ENCODE measurements at places on chromosomes 7 and 10. TPM values are rescaled to one million over a fixed set of nuclear protein-coding genes. Genes with fewer than 3 reads are reported as not detected.

GRCh38 chr7:28560767-28561166, 148.4 kb downstream of the CREB5 start:
- no peak for DNase-seq

WIPF3 gene
- total RNA-seq, result 2.4 TPM

SMKR1 gene
- total RNA-seq, result 2.2 TPM

CRYGN gene
- total RNA-seq, result not detected

DNA sequence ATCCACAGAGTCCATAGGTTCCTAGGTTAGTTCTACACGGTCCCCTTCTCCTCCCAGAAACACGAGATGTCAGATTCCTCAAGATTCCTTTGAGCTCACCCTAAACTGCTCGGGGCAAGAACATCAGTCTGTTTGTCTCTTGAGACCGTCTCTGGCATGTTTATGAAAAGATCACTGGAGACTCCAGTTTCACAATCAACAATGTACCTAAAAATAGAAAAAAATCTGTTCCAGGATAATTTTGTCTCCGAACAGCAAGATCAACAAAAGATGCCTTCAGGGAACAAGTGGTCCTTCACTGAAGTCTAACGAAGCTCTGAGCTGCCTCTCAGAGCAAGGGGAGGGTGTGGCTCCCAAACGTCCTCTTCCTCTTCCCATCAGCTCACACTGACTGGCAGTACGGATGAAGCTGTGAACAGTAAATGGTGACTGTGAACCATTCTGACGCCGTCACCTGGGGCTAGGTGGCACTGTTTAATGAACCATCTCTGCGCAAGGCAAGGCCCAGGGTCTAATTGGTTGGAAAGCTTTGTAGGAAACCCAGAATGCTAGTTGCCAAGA, 156.2 kb upstream of the LYZL1 start:
- DNase-seq, result no peak

OR2A42 gene
- total RNA-seq, result 0.45 TPM

DNA sequence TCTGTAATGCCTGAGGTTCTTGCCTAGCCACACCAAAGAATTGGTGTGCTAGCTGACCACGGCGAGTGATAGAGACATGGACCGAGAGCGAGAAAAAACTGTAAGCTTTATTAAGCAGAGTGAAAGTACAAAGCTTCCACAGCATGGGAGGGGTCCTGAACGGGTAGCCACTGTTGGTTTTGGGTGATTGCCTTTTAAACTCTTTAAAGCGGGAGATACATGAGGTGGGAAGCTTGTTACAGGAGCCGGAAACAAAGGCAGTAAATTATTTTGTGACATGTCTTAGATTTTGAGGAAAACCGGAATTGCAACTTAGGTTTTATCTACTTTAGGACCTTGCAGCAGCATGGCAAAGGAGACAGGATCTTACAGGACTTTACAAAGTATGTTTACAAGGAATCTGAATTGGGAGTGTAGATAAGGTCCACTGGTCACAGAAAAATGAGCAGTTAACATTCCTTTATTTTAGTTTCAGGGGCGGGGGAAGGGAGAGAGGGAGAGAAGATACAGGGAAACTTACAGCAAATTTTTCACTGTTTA, 252.7 kb upstream of the MBL2 start:
- DNase-seq, result no peak

DNA sequence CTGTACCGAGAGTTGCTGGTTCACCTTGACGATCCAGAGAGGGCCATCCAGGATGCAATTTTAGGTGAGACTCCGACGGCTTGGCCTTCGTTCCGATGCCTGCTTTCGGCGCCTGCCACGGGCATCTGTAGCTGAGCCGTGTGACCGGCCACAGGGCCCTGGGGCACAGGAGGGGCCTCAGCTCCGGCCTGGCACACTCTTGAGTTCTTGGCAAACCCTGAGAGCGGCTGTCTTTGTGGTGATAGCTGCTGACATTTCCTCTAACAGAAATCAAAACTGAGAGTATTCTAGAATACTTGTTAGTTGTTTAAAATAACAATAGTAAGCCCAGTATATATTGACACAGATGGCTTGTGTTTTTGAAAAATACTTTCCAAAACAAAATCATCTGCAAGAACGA, 52.2 kb upstream of the SUN1 start:
- peak; percentile 63 for DNase-seq

DNA sequence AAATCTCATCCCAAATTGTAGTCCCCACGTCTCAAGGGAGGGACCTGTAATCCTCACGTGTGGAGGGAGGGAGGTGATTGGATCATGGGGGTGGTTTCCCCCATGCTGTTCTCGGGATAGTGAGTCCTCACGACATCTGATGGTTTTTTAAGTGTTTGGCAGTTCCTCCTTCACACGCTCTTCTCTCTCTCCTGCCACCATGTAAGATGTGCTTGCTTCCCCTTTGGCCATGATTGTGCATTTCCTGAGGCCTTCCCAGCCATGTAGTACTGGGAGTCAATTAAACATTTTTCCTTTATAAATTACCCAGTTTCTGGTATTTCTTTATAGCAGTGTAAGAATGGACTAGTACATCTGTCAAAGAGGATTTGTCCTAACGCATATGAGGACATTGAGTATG, 59.5 kb downstream of the RGS10 start:
- DNase-seq, result no peak

DNA sequence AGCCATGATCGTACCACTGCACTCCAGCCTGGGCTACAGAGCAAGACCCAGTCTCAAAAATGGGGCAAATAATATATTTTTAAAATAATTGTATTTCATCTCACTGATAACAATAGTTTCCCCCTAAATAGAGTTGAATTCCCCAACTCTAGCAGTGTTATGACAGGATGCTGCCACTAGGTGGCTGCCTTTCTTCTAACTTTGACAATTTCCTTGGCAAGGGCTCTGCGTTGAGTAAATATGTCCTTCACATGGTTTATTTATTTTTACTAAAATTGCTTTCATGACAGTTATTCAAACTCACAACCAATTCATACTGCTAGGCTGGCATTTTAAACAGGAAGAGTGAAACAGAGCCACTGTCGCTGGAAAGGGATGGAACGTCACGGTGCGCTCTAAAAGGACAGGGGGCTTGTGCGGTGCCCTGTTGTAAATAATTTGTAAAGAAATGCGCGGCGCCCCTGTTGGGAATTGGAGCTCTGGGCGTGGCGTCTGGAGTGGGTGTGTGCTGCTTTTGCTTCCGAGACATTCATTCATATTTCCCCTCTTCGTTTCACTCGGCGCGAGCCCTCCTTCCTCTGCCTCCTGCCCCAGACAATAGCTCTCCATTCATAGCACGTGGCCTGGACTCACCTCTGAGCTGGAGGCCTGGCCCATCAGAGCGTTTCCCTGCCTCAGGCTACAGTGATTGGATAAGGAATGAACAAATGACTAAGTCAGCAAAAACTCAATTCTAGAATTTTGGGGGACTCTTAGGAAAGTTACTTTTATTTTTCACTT, 20.5 kb upstream of the PITRM1 start:
- DNase-seq, result peak; percentile 52

GRCh38 chr7:5429253-5429856, 5.7 kb upstream of the TNRC18 start:
- peak; percentile 39 for DNase-seq

DNA sequence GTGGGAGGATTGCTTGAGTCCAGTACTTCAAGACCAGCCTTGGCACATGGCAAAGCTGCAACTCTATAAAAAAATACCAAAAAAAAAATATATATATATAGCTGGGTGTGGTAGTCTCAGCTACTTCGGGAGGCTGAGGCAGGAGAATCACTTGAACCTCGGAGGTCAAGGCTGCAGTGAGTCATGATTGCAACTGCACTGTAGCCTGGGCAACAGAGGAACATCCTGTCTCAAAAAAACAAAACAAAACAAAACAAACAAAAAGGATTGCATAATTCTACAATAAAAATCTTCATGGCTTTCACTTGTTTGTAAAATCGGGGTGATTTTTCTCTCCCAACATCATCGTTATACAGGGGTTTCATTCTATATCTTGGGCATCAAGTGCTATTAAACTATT, 35.1 kb downstream of the GUSB start:
- DNase-seq, result no peak

DNA sequence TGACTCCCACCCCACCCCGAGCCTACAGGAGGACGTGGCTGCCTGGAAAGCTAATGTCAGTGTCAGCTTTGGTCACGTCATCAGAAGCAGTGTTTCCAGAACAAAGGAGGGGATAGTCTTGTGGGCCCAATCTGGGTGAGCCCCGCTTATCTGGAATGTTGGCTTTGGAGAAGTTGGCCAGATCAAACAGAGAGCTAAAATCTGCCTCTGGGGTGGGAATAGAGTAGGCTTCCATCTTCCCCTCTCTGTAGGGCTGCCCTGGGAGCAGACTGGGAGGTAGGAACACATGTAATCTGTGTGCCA, 32.5 kb downstream of the SRRM3 start:
- no peak for DNase-seq

SLC16A12 gene
- total RNA-seq, result 2.4 TPM
